RPMI8226 (cell line): ENCODE measurements at places on chromosomes 3 and 15.

GRCh38 chr15:56460071-56460470, 4.9 kb downstream of the MNS1 start:
- no peak for DNase-seq

DNA sequence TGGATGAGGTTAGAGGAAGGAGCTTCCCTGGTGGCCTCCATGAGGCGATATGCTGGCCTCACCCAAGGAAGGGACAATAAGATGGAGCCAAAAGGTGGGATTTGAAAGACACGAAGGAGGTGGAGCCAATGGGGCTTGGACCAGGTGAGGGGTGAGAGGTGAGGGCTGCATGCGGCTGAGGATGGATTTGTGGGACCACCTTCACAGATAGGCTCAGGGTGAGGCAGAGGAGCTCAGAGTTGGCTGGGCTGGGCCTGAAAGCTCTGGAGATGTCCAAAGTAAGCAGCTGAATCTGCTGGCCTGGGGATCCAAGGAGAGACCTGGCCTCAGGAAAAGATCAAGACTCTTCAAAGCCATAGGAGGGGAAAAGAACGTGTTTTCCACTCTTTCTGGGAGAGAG, 49.8 kb downstream of the EXOG start:
- DNase-seq: no peak

DNA sequence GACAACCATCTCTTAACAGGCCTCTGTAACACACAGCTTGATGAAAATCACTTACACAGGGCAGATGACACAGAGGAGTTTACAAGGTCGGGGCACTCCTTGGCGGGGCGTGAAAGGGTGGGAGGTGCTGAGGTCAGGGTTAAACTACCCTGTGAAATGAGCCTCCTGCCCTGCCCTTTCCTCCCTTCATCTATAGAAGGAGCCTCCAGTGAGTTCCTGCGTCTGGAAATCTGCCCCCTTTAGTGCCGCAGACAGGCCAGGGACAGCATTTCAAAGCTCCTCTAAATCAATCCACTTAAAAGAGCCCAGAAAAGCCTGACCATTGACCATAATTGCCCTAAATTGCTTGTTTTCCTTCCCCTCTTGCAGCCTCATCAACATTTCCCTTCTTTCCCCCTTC, 1.9 kb downstream of the ROBO1 start:
- DNase-seq: no peak

DNA sequence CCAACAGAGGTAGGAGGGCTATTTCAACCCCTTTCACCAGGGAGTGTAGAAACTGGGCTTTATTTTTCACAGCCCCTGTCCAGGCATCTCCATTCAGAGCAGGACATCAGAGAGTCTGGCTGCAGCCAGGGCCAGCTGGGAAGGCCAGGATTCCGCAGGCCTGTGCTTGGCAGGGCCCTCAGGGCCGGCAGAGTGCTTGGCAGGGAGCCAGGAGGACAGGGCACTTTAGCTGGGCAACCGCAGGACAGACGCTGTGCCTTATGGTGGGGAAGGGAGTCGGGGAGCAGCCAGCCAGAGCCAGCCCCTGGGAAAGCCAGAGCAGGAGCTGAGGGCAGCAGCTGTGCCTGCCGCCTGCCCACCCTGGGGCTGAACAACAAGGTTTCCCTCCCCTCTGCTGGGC, 34.5 kb upstream of the IQCF6 start:
- no peak for DNase-seq

GRCh38 chr15:51192521-51193280, 98.0 kb upstream of the TNFAIP8L3 start:
- peak; percentile 92 for DNase-seq

DNA sequence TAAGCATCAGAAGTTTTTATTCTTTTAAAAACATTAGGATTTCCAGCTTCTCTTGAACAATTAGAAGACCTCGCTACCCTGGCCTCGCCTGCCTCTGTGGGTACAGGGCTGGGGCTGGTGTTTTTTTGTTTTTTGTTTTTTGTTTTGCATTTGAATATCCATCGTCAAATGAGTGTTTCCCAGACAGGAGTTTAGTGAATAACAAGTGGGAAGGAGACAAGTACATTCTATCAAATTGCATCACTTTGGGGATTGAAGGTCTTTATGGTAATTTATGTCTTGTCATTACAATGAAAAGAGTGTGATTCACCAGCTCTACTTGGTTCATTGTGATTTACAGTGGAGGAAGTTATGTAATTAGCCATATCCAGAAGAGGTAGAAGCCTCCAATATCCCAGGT, 161.1 kb upstream of the UBE2E1 start:
- no peak for DNase-seq

- no peak for DNase-seq
Measured at GRCh38 chr3:41176596-41176995, 22.7 kb upstream of the CTNNB1 start.

- DNase-seq: peak; percentile 43
Measured at GRCh38 chr15:44545913-44546802, 9.2 kb downstream of the EIF3J start.

- no peak for DNase-seq
Measured at GRCh38 chr3:77887611-77888010, 847.7 kb downstream of the ROBO2 start.

- DNase-seq: no peak
Measured at GRCh38 chr3:106533788-106534160, 665.0 kb upstream of the CBLB start.

DNA sequence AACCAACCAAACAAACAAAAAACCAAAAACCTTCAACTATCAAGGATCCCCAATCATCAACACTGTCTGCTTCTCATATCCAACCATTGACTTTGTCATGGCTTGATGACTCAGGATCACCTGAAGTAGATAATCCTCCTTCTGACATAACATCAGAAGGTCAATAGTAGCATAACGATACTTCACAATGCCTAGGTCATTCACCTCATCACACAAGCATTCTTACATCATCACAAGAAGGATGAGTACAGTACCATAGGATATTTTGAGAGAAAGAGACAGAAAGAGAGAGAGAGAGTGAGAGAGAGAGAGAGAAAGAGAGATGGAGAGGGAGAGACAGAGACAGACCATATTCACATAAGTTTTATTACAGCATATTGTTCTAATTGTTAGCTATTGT, 42.1 kb downstream of the SPATA16 start:
- DNase-seq: no peak

- no peak for DNase-seq
Measured at GRCh38 chr3:139642996-139643395, 34.8 kb downstream of the NMNAT3 start.

DNA sequence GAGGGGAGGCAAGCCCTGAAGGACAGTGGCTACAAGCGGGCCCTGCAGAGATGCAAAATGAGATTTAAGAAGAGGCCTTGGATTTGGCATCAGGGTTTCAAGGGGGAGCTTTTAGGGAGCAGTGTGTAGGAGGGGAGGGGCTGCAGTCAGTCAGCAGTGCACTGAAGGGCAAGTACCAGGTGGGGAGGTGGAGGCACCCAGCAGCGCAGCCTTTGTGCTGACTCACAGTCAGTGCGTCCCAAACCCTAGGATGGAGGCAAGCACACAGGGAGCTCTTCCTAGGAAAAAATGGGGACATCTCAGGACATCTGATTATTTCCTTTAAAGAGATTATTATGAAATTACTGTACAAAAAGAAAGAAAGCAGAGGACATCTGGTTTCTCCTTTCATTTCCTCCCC, 80.0 kb downstream of the AAGAB start:
- DNase-seq: no peak

DNA sequence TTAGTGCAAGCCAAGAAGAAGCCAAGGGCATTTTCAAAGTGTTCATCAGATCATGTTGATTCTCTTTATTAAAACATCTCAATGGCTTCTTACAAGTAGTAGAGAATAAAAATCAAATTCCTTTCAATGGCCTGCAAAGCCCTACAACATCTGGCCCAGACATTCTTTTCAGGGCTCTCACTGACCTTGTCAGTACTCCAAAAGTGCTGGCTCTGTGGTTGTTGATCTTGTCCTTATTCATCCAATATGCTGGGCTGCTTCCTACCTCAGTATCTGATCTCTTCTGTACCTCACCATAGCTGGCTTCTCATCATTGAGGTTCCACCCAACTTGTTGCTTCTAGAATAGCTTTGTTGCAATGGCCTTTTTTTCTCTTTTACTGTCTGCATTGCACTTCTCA, 74.0 kb upstream of the SAMMSON start:
- no peak for DNase-seq

DNA sequence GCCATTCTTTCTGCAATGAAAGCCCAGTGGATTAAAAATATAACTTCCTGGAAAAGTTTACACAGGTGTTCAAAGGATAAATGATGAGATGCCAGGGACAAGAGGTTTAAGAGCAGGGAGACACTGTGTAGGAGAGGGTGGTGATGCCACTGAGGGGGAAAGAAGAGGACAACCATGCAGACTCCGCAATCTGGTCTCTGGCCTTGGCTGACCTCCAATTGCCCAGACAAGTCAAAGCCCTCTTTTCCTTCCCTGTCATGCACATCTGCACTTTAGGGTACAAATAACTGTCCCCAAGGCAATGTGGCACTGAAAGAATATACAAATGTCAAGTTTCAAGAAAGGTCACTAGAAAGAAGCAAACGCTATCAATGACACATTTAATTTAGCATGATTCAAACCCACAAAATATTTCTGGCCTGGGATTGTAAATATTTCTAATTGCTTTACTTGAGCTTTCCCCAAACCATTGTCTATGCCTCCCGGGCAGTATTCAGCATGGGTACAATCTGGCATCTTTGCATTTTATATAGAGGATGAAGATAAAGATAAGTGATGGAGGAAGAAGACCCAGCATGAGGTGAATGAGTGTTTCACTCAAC, 319.4 kb downstream of the PLCL2 start:
- no peak for DNase-seq

DNA sequence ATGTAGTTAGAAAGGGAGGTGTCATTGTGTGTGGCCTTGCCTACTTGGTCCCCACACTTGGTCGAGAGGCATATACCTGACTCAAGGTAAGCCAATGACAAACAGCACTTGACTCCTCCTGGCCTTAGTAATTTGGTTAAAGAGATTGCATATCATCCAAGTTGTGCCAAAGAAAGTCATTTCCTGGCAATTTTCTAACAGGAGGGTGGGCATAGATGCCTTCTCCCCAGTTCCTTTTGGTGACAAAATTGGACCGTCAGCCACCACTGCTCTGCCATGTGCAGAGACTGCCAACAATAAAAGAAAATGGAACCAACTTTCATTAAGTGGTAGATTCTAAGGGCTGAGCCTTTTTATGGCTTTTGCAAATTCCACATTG, 7.9 kb upstream of the LEKR1 start:
- DNase-seq: peak; percentile 34

DNA sequence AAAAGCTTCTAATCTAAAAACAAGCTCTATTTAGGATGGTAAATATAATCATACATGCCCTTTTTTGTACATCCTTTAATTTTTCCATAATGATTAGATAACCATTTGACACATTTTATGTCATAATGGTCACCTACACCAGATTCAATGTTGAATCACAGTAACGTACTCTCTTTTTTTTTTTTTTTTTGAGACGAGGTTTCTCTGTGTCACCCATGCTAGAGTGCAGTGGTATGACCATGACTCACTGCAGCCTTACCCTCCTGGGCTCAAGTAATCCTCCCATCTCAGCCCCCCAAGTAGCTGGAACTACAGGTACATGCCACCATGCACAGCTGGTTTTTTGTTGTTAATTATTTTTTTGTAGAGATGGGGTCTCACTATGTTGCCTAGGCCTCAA, 49.2 kb downstream of the PROS1 start:
- DNase-seq: no peak

GRCh38 chr3:134368751-134369105, 5.5 kb downstream of the AMOTL2 start:
- no peak for DNase-seq

DNA sequence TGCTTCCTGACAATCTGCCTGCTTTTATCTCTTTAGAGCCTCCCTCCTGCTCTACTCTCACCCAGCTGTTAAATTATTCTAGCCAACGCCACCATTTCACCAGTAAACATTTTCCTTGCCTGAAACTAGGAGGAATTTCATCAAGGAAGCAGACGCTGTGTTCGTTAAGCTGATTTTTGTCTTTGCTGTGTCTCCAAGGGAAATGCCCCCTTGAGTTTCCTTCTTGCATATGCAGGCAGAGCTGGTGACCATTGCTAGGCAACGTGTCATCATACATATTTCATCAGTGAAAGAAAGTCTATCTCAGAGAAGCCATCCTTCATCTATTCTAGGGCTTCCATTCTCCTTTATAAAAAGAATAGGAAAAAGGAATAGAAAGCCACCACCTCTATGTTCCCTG, 87.0 kb upstream of the ST8SIA2 start:
- DNase-seq: peak; percentile 24

DNA sequence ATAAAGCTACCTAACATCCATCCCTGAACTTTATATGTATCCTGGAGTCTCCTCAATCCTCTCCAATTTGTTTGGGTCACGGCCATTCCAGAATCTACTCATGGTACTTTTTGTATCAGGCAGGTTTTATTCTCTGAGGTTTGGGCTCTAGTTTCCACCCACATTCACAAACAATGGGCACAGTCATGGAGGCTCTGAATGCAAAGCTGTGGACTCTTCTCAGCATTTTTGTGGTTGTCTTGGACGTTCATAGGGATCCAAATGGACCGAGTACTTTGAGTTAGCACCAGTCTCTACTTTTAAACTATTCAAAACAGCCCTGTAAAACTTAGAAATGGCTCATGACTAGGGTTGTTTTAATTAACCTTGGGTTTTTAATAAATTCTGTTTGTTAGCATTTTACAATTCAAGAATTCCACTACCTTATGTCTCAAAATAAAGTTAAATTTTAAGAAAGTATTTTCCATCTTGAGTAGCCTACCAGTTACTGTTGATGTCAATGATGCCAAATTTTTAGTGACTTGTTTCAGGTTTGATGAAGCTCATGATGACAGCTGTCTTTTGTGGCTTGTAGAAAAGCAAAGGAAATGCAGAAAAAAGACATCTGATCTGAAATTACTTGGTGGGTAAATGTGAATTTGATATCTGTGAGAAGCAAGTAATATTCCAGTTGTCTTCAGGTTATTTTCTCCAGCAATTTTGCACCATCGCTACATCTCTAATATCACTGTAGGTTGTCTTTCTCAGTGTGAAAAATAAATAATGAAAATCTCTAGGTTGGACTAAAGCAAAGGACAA, 275.7 kb upstream of the THBS1 start:
- DNase-seq: no peak

GRCh38 chr3:144660186-144660585, 688.6 kb downstream of the DIPK2A start:
- no peak for DNase-seq

- peak; percentile 64 for DNase-seq
Measured at GRCh38 chr3:12870942-12871341, 29.6 kb upstream of the RPL32 start.

GRCh38 chr3:30455840-30456239, 150.6 kb upstream of the TGFBR2 start:
- no peak for DNase-seq

- no peak for DNase-seq
Measured at GRCh38 chr3:64084640-64085039, 61.3 kb upstream of the PSMD6 start.

- no peak for DNase-seq
Measured at GRCh38 chr3:87287011-87287410, 10.6 kb upstream of the POU1F1 start.

DNA sequence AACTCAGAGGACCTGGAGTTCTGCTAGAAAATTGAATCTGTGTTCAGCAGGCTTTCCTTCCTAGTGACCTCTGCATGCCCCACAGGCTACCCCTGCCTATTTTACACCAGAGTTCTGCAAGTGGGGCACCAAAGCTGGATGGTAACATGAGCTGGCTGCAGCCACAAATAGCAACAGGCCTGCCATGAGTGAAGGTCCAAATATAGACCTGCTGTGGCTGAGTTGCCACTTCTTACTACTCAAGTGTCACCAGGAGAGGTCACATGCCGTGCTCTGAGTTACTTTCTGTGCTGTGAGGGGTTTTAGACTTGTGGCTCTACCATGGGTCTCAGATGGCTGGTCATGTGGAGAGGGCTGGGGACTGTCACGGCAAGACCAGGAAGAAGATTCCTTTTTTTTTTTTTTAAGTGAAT, at the start of gene FSD2:
Gene FSD2, minus strand, starts transcription at position 76 of the 413 bp plus-strand sequence. CDS start 18,679 bp downstream, outside the sequence.
- DNase-seq: peak; percentile 76
